ENCODE measurements at places on chromosomes 1 and 21.

GRCh38 chr21:24829397-24829796 is 777.9 kb downstream of the MRPL39 start:
- DNase-seq = no peak

DNA sequence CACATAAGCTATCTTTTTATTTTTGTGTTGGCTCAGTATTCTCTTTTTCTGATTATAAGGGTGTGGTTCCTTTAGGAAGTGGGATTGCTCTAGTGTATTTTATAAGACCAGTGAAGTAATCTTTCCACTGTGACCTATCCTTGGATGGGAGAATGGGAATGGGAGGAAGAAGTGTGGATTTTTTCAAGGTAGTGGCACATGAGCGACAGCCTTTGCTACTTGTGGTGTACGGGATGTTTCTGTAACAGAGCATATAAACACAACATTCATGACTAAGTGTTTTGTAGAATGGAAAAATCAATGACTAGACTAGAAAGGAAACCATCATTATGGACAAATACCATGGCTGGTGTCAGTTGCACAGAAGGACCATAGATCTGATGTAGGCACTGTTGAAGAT is 209.6 kb downstream of the GIPC2 start:
- no peak for DNase-seq

DNA sequence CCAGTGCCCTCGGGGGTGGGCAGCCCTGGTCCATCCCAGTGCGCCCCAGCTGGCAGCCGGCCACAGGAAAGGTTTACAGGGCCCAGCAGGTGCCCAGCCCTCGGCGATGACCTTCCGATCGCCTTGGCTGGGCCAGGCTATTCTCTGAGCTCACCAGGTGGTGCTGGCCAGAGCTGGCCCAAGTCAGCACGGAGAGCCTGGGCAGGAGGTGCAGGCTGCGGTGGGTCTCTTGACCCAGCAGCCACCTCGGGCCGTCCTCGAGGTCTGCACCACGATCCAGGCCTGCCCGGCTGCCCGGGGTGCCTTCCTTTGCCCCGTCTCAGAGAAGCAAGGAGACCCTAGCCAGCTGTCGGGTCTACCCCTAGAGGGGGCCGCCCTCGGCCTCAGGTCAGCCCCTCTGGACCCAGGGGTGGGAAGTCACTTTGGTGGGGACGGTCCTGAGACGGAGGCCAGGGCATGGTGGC is 370 bp downstream of the PERM1 start:
- DNase-seq = no peak

DNA sequence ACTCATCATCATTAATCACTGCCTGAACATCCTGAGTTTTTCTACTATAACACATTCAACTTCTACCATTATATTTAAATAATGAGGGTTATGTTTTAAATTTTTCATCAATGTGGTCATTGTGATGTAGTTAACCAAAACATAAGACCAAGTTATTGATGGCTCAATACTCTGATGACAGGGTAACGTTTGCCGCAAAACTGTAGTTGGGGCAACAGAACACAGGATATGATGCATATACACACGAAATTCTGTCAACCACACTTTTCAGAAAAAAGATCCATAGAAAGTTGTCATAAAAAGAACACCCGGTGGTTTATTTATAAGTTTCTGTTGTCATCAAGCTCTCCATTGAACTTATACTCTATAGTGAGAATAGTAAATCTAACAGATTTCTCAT is 121.7 kb upstream of the COL11A1 start:
- no peak for DNase-seq

- peak; percentile 63 for DNase-seq
Measured at GRCh38 chr1:38028105-38028591, 15.6 kb downstream of the UTP11 start.

GRCh38 chr1:83508485-83509151 is 490.3 kb downstream of the TTLL7 start:
- no peak for DNase-seq

DNA sequence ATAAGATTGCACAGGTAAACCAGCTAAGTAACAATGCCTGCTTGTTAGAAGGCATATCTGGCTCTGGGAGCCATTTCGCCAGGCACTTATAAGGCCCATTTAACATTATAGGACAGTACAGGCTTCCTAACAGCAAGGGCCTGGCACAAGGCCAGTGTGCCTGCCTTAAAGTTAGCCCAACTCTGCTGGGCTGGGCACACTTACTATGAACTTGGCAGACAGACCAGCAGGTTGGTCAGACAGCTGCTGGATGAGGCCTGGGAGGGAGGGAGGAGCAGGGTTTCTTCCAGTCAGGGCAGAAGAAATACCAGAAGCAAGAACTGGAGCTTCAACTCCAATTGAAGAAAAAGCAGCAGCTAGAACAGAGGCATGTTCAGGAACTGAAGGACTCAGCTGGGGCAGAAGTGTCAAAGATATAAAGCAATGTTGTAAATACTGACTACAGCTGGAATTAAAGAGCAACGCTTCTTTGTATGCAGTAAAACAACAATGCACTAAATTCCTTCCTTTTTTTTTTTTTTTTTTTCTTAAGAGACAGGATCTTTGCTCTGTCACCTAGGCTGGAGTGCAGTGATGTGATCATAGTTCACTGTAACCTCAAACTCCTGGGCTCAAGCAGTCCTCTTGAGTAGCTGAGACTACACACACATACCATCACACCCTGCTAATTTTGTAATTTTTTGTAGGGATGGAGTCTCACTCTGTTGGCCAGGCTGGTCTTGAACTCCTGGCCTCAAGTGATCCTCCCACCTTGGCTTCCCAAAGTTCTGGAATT is 4.9 kb downstream of the CACHD1 start:
- no peak for DNase-seq

GRCh38 chr1:145997016-145997717 is 788 bp upstream of the TXNIP start:
- DNase-seq = peak; percentile 50

GRCh38 chr1:230220478-230220877 is 153.4 kb downstream of the GALNT2 start:
- DNase-seq = no peak

GRCh38 chr1:245754463-245754961 is 599.7 kb downstream of the KIF26B start:
- no peak for DNase-seq

GRCh38 chr1:31032266-31032665 is 33.3 kb downstream of the PUM1 start:
- DNase-seq = no peak

DNA sequence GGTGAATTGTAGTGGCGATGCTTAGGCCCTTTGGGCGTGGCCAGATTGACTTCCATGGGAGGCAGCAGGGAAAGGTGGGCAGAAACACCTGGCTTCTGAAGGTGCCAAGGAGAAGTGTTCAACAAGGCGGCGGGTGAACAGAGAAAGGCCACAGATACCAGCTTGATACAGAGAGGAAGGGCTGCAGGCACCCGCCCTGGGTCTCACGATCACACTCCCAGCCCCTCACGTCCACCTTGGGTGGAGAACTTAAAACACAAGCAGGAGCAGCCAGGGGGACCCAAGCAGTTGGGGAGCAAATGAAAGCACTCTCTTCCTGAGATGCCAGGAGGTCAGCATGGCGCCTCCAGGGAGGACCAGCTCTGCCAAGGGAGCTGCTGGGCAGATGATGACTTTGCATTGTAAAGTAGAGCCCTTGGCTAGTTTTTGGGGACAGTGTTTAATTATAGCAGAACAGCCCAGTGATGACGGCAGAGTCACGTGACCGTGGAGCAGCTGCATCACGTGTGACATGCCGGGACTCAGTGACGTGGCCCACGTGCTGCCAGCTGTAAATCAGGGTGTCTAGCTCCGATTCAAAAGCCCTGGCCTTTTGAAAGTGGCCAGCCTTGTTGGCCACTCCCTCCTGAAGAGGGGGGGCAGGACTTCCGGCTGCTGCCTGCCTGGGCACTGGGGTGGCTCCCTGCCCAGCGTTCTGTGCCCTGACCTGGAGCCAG is 19.0 kb downstream of the SLC37A1 start:
- DNase-seq = no peak

DNA sequence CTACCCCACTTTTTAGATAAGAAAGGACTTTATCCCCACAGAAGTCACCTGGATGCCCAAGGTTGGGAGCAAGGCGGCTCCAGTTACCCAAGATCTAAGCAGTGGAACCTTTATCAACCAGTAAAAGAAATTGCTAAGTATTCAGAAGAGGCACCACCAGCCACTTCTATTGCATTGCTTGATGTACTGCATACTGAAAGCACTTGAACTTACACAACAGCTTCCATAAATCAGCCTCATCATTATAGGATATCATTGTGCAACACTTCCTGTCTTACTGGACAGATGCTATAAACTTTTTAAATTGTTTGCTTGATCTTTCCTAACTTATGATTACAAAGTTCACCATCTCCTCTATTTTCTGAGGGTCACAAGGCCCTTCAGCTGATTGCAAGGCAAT is 642.7 kb upstream of the CXADR start:
- no peak for DNase-seq

DNA sequence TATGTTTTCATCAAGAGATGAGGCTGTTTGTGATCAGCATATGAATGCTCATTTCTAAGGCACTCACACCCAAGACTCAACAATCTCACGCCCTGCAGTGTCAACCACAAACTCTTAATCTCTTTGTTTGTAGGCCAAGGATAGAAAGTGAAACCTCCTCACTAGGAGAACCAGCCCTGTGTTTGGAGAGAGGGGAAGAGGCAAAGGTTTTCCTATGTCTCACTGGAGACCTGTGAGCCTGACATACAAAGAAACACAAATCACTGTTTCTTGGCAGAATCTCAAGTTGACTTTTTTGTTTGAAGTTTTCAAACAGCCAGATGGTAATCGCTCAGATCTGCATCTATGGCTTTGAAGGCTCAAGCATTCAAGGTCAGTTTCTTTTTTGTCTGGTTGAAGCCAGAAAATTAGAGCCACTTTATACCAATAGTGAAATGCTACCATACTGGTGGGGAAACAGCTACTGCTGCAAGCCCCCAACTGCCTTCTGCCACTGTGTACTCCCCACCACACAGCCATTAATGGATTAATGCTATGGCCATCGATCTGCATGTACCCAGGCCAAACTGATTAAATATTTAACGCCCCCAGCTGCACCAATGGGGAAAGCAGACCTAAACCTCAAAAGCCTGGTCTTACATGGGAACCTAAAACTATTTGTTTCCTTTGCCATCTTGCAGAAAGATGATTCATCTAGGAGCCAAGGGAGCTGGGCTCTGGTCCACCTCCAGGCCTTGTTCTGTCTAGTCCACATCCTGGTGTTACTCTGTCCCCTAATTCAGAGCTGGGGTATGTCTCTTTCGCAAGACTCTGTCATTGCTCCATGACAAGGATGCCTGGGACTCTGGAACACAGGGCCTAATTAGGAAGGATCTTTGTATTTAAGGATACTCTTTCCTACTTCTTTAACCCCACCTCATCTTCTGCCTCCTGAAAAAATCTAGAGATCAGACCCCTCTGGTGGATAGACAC is 16.3 kb downstream of the PDZK1 start:
- peak; percentile 18 for DNase-seq

GRCh38 chr1:51494138-51494830 is 24.8 kb downstream of the EPS15 start:
- no peak for DNase-seq

DNA sequence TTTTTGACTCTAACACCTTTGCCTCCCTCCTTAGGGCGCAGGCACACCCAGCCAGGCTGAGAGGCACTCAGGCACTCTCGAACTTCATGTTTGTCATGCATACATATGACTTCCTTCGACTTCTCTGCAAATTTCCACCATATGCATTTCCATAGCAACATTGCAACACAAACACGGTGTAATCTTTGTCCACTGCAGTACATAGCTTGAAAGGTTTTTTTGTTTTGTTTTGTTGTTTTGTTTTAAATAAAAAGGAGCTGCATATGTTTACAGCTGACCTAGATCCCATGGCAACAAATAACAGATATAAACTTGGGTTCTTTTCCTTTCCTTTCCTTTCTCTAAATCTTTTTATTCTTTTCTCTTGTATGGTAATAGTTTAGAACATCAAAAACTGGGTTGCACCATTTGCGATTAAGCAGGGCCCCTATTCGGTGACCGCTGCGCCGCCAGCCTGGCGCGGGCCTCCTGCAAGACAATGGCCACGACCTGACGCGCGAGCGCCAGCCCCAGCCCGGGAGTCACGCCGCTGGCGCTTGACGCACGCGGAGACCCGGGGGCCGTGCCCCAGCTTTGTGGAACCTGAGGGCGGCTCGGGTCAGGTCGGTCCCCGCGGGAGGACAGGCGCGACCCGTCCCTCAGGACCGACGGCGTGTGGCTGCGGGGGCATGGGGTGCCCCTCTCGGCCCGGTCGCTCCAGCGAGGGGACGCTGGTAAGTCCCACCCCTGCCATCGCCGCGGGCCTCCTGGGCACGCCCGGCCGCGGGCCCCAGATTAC is 35.2 kb downstream of the CCN1 start:
- DNase-seq = no peak

DNA sequence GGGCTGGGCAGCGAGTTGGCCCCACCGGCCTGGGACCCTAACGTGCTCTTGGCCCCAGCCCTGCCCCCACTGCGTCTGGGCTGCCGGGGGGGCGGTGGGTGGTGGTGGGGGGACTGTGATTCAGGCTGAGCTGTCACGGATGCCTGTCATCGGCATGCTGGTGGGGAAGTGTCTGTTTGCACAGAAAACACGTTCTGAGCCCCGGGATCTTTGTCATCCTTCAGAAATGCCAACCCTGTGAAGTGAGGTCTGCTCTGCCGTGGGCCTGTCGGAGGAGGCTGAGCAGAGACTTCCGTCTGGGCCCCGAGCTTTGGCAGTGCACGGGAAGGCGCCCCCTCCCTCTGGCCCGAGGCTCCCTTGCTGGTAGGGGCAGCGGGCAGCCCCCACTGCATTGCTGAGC is 24.3 kb upstream of the PLCH2 start:
- no peak for DNase-seq

DNA sequence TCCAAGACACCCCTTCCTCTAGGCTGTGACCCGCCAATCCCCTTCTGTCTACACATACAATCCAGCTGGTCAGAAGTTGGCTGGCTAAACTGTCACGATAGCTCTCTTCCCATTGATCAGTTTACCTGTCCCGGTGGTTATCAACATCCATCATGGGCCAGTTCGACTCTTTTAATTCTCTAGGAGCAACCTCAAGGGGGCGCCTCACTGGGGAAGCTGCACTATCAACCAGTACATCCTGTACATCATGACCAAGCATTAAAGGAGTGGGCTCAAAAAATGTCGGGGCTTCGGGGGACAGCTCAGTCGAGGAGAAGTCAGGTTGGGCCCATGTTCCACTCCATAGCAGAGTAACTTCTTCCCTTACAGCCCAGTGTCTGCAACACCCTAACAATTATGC is 53.2 kb upstream of the B3GALNT2 start:
- DNase-seq = no peak

GRCh38 chr1:118989006-118989815 is 1.1 kb upstream of the TBX15 start:
- DNase-seq = no peak

- peak; percentile 79 for DNase-seq
Measured at GRCh38 chr1:160625725-160626498, 20.9 kb downstream of the SLAMF1 start.

- DNase-seq = no peak
Measured at GRCh38 chr1:156509424-156510034, 9.0 kb upstream of the MEF2D start.

DNA sequence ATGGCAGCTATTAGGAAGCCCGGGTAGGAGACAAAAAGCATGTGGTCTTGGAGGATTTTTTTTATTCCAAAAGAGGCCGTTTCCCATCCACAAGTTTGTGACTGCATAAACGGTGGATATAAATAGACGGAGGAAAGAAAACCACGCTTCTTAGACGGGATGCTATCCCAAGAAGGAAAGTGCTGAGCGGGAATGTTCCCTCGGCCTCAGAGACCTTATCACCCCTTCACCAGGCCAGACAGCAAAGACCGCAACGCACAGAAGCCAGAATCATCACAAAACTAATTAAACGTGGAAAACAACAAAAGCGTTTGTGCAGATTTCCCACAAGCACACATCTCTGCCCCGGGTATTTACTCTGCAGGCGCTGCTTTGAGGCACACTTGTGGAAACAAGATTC is 43.2 kb downstream of the HLCS start:
- no peak for DNase-seq

GRCh38 chr1:29249170-29249691 is 12.9 kb downstream of the PTPRU start:
- DNase-seq = no peak
